ENCODE measurements at places on chromosomes 6 and 20.

- no peak for DNase-seq
Measured at GRCh38 chr20:59007665-59008511, 834 bp upstream of the CTSZ start.

DNA sequence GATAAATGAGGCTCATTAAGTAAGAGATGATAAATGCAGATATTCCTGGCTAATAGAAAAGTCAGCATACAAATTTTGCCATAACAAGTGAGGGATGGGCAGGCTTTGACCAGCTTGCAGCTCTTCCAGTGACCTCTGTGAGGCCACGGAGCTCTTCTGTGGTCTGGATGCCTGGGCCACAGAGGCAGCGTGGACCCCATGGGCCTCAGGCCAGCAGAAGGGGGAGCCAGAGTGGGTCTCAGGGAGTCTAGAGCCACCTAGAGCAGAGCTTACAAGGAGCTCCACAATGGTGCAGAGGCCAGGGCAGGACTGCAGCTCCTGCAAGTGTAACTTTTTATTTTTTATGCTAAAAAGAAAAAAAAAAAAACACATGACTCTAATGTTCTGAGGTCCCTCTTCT lies 165.1 kb downstream of the ARID1B start:
- DNase-seq = no peak

GRCh38 chr6:166408936-166409755 lies 26.4 kb upstream of the MPC1 start:
- DNase-seq = no peak

DNA sequence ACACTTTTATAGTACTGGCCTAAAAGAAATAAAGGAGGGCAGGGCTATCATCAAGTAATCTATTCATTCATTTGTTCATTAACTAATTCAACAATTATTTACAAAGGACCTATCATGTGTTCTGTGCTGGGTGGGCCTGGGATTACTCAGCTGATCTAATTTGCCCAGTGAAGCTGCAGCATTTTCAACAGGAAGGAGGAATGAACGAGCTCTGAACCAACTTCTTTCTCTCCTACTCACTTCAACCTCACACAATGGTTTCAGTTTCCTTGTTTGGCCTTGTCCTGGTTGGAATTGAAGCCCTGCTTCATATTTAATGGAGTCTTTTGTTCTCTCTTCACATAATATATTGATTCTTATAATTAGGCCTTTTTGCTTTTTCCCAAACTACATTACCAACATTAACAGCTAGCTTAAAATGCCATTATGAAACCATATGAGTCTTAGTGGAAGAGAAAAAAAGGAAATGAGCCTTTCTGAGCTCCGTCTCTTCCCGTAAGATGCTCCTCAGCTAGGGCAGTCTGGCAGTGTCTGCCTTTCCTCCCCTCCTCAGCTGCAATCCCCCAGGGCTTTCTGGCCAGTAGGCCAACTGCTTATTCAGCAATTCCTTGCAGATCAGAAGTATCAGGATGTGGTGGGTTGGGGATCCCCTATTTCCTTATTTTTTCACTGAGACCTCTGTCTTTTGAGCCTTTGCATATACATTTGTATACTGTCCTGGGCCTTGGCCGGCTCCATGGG lies 79.4 kb upstream of the NRN1 start:
- no peak for DNase-seq

DNA sequence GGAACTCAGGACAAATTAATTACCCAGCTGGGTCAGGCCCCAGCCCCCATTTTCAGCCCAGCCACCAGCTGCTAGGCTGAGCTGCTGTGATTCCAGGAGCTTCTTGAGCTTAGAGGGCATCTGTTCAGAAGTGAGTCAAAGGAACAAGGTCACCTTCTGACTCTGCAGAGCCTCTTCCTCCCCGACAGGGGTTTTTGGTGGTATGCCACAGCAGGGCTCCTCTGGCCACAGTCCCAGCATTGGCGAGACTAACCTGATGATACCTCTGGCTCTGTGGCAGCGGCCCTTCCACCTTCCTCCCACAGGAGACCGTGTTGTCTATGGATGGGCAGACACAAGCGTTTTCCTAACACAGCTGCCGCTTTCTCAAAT lies 39.7 kb downstream of the ZC3H12D start:
- no peak for DNase-seq

GRCh38 chr20:49501917-49502316 lies 19.4 kb upstream of the KCNB1 start:
- peak; percentile 52 for DNase-seq

- no peak for DNase-seq
Measured at GRCh38 chr20:46990017-46990595, 95.5 kb downstream of the EYA2 start.

DNA sequence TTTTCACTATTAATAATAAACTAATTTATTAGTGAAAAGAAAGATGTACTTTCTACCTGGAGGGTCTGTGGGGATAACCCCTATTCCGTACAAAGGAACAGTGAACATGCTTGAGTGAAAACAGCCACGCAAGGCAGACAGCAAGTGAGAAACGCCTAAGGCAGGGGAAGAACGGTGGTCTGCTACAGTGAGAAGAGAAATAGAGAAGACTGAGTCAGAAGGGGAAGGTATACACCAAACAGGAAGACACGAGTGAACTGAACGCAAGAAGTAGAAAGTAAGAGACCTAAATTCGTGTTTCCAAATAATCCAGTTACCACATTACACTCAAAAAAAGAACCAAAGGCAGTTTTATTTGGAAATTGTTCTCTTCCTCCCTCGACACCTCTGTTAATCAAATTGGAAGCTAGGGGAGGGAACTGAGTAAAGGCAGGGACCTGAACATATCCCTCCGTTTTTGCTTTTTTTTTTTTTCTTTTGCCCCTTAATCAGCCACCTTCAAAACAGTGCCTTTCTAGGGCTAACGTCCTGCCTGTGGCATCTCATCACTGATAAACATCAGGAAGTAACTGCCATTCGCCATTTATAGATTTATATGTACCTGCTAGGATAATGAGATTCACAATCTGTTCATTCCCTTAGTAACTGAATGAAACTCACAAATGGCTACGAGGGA lies 48.9 kb downstream of the ATXN1 start:
- DNase-seq = peak; percentile 31

GRCh38 chr6:90454836-90455427 lies 131.9 kb downstream of the MAP3K7 start:
- DNase-seq = no peak

DNA sequence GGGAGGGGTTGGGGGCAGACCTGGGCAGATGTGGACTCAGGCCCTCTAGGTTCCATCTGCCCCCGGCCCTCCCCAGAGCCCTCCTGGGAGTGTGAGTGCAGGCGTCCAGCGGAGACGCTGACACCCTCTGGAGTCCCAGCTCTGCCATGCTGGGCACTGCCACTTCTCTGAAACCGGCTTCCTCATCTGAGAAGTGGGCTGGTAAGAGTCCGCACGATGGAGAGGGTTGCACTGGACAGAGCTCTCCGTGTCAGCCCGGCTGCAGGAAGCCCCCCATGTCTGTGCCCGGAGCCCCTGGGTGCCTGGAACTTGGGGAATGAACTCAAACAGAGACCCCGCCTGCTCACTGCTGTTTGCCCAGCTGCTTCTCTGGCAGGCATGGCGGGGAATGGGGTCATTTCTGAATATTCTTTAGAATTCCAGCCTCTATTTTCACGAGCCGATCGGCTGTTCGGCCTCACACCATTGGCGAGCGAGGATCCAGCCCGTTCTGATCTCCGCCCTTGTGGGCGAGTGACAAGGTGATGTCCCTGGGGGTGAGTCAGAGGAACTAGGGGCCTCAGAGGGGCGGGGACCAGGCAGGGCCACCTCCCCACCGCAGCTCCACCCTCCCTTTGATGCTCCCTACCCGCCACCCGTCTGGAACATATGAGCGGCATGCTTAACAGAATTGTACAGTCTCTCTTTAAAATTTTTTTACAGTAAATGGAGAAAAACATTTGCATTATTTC lies 47.8 kb upstream of the GATA5 start:
- no peak for DNase-seq

- DNase-seq = no peak
Measured at GRCh38 chr20:44827401-44827800, 17.1 kb upstream of the RIMS4 start.
